ENCODE measurements at places on chromosomes 12 and 14.

GRCh38 chr14:24335461-24336171 lies 745 bp upstream of the ADCY4 start:
- DNase-seq, result no peak

GRCh38 chr14:67269298-67270060 lies 28.2 kb downstream of the PALS1 start:
- no peak for DNase-seq

DNA sequence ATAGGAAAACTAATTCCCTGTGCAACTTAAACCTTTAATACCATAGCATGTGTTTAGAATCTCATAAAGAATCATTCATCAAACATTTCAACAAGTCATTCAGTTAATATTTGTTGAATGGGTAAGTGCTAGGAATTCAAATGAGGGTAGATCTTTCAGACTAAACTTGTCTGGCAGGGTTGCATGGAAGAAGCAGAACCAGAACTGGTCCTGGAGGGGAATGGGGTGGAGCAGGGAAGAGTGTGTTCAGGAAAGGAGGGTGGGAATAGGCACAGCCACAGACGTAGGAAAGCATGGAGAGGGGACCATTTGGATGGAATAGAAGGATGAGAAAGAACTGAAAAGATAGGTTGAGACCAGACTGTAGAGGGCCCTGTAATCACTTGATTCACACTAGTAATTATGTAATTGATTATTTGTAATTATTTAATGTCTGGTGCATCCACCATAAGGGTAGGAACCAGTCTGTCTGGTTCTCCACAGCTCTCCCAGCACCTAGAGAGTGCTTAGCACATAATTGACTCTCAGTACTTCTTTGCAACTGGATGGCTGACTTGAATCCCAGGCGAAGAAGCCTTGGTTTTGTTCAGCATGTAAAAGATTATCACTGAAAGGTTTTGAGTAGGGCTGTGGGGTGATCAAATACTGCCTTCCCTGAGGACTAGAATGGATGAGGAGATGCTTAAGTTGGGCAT lies 3.0 kb upstream of the MAP3K9 start:
- DNase-seq, result no peak

DNA sequence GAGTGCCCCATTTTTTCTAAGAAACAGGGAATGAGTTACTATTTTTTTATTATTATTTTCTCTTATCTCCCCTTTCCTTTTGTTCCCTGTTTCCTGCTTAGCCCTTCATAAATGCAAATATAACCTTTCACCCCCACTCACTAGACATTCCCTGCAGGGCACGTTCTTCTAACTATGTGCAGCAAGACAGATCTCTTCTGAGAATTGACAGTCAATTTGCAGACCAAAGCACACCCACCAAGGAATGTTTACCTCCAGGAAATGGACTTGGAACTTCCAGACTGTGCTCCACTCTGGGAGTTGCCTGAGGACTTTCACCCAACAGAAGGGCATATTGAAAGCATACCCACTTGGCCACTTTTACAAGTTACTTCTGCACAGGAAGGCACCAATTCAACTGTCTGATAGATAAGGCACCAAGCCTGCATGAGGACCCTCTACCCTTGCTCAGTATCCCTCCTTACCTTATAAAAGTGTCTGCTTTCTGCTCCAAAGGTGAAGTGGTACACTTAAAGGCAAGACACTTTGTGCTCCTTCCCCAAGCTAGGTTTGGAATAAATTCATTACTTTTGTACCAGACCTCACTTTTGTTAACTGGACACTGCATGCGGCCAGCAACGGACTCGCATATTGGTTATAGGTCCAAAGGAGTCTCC lies 6.5 kb downstream of the TAS2R19 start:
- no peak for DNase-seq

DNA sequence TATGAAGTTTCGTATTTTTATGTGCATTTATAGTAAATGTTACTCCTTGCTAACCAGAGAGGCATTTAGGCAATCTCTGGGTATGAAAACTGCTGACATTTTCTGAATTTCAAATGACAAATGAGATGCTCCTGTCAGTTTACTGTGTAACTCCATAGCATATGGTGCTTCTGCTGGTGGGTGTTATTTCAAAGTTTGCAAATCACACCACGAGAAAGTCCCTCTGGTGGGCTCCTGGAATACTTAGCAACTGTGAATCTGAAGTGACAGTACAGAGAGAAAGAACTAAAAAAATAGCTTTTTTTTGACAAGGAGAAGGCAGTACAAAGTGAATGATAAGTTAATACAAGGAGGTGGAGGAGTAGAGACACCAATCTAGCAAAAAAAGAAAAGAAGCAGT lies 161.5 kb downstream of the DERA start:
- no peak for DNase-seq

DNA sequence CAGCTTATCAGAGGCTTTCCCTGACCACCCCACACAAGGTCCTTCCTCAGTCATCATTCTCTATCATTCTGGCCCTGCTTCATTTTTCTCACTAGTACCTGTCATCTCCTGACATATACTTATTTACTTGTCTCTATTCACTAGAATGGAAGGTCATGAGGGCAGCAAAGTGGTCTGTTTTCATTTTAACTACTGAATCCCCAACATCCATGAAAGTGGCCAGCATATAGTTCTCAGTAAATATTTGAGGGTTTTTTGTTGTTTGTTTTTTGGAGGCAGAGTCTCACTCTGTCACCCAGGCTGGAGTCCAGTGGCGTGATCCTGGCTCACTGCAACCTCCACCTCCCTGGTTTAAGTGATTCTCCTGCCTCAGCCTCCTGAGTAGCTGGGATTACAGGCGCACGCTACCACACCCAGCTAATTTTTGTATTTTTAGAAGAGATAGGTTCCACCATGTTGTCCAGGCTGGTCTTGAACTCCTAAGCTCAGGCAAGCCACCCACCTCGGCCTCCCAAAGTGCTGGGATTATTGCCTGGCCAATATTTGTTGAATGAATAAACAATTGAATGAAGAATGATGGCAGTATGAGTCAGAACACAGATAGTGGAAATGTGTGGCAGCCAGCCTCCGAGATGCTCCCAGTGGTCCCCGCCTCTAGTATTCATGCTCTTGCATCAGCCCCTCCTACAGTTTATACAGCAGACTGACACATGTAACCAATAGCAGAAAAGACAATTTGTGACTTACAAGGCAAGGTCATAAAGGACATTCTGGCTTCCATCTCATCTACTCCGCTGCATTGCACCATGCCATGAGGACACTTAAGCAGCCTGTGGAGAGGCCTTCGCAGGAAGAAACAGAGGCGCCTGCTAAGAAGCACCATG lies 7.0 kb upstream of the ANO6 start:
- no peak for DNase-seq

DNA sequence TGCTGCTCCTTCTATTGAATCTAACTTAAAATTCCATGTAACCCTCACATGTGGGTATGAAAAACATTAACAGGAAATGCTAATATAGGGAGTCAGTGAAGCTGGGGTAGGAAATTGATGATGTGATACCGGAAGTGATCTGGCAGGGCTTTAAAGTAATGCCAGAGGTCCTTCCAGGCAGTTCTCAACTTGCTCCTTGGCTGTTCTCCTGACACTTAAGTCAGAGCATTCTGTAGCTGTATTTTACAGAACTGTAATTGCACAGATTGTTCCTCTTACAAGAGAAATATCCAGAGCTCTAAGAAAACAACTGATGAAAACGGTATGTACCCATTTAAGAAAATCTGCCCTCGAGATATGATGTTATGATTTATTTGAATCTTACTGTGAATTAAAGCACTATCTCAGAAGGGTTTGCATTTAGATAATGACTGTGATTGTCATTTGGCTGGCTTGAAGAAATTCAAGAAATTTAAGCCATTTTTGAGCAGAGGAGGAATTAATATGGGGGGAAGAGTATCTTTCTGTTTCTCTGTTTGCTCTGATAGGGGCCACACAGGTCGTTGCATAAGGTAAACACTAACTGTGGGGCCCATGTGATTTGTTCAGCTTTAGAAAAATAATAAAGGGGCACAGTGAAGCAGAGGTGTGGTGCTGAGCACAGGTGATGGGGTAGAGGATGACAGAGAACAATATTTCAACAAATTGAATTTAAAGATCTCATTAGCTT lies 88.4 kb downstream of the BBS10 start:
- DNase-seq, result no peak

GRCh38 chr12:65637774-65638173 lies 186.5 kb upstream of the HMGA2 start:
- DNase-seq, result no peak

GRCh38 chr14:102775855-102776760 lies 1.1 kb upstream of the TRAF3 start:
- DNase-seq, result no peak

GRCh38 chr12:15708396-15709076 lies 80.7 kb downstream of the EPS8 start:
- no peak for DNase-seq

- DNase-seq, result no peak
These were observed 50.8 kb downstream of the TTLL5 start for GRCh38 chr14:75711796-75712211.

DNA sequence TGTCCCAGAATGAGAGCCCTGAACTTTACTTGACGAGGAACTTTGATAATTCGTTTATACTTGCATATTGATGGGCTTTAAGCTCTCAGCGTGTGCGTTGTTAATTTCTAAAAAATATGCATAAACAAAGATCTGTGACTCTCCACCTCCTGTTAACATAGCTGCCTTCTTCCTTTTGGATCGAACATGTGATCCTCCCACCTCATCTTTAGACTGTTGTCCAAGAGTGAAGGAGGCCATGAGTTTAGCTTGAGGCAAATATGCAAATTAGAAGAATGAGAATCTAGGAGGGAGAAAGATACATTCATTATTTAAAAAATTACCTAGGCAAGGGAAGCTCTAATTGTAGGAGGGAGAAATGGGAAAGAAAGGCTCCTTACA lies 617 bp downstream of the TTC8 start:
- DNase-seq, result no peak

GRCh38 chr14:69956970-69957369 lies 77.8 kb downstream of the SMOC1 start:
- DNase-seq, result no peak

GRCh38 chr12:113757221-113758002 lies 208.7 kb downstream of the RBM19 start:
- DNase-seq, result no peak

GRCh38 chr12:27164330-27165040 lies 79.6 kb upstream of the STK38L start:
- DNase-seq, result no peak

GRCh38 chr12:53097207-53097563 lies 282 bp upstream of the IGFBP6 start:
- DNase-seq, result no peak

- DNase-seq, result no peak
These were observed 2.1 kb upstream of the PLEK2 start for GRCh38 chr14:67413806-67414769.

DNA sequence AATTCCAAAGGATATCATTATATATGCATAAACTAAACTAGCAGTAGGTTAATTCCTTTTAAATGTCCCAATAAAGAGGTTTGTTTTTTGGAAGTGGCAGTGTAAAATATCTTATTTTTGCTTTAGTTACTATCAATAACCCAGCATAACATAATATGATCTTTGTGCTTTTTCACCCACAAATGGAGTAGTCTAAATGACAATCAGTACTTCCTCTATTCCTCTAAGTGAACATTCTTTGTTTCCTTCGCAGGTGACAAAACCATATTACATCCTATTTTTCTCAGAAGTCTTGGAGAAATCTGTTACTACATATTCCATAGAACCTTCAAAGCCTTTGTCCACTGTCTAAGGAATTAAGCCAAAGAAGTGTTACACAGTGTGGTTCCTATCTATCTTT lies 62.5 kb downstream of the MED13L start:
- DNase-seq, result no peak

GRCh38 chr14:21248739-21249411 lies 20.4 kb downstream of the HNRNPC start:
- DNase-seq, result no peak
